C1 segment of cervical spinal cord (tissue), 14 donors: ENCODE measurements at places on chromosomes 1 and 21.

- no peak for DNase-seq
Measured at GRCh38 chr1:9133870-9134585, 5.1 kb upstream of the GPR157 start.

DNA sequence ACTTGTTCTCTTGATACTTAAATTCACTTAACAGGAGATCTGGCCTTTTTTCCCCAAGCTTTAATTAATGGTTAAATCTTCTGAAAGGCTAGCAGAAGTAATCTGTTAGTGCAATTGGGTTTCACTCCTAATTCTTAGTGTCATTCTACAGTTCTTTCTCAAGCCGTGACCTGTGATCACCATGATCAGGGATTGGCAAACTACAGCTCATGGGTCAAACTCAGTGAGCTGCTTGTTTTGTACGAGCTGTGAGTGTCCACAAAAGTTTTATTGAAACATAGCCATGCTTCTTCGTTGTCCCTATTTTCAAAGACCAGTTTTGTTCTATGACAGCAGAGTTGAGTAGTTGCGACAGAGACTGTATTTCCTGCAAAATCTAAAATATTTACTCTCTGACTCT lies 109.4 kb upstream of the KCNJ15 start:
- no peak for DNase-seq

DNA sequence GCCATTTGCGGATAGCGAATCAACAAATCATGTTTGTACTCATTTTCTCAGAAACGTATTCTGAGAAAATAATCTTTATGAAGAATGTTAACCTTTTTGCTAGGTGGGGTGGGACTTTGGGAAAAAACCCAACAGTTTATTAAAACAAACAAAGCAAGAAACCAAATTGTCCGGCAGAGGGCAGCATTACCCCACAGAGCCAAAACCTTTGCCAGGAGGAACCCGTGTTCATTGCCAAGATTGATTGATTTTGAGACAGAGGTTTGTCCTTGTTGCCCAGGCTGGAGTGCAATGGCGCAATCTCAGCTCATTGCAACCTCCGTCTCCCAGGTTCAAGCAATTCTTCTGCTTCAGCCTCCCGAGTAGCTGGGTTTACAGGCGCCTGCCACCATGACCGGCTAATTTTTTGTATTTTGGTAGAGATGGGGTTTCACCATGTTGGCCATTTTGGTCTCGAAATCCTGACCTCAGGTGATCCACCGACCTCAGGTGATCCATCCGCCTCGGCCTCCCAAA lies 70.8 kb upstream of the RHOU start:
- peak; percentile 67 for DNase-seq

GRCh38 chr1:225257081-225257480 lies 170.8 kb downstream of the LBR start:
- no peak for DNase-seq

GRCh38 chr1:215911406-215911968 lies 344.4 kb downstream of the KCTD3 start:
- no peak for DNase-seq

DNA sequence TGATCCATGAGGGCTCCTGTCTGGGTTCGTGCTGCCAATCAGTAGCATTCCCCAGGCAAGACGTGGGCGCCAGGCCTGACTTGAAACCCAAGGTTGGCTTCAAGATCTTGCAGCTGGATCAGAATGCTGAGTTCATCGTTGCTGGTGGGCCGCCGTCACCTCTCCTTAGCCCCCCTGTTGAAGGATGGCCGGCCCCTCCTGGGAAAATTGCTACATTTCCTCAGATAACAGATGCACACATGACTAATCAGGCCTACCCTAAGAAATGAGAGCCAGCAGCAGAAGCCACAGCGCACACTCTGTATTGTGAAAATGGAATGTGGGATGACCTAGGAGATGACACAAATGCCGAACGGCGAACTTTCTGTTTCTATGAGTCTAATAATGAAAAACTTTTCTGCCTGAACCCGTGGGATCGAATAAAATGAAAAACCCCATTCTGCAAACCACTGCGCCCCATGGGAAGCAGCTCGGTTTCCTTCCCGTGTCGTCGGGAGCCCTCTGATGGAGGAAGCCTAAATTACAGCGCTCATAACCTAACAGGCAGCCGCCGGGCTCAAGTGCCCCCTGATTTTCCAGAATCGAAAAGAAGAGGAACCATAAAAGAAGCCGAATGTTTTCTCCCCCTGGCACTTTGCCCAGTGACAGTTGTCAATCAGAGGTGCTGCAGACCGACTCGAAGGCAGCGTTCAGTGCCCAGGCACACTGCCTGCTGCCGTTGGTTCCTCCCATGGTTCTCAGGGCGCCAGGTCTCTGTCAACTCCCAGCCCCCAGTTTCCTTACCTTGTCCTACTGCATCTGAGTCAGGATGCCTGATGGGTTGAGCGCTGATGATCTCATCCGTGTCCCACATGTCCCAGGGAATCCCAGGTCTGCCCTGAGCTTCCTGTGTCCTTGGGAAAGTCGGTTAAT lies 38.2 kb upstream of the H6PD start:
- DNase-seq = no peak

DNA sequence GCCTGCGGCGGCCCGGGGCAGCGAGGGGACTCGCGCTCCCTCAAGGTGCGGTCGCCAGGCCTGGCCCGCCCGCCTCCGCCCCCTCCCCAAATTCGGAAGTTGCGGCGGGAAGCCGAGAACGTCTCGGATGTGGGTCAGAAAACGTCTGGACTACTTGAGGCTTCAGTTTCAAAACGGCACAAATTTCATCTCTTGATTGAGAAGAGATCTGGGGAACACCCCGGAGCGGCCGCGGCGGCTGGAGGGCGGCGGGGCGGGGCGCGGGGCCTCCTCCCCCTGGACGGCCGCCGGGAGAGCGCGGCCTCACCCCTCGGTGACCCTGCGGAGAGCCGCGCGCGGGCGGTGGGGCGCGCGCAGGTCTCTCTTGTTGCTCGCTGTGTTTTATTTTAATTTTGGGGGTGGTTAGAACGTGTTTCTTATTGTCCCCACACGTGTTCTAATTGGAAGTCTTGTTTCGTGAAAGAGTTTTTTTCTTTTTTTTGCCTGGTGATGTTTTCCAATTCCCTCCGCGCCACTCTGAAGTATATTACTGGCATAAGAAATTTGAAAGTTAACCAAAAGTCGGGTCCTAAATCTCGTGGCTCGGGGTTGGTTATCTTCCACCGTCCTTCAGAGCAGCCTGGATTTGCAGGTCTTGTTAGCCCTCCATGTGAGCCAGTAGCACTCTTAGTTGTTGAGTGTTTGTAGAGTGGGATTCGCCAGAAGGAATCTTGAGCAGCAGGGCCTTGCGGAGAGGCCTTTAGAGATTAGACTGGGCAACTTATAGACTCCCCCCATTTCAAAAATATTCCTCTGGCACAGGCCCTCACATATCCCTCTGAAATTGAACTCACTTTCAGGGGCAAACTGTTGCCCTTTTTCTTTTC lies 749 bp downstream of the PCBP3 start:
- no peak for DNase-seq

DNA sequence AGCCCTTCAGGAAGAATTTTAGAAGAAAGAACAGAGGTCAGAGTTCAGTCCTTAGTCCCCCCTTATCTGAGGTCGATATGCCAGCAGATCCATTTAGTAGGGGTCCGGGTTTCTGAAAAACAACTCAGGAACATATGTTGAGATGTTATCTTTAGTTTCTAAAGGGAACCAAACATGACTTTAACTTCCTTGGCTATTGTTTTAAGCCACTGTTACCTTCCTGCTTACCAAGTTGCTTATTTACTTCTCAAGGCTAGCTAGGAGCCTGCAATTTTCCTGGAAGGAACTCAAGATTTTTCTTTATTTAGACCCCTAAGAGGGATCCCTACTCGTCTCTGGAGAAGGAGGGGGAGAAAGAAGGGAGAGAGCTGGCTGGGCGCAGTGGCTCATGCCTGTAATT lies 54.3 kb downstream of the KCNC4 start:
- no peak for DNase-seq

DNA sequence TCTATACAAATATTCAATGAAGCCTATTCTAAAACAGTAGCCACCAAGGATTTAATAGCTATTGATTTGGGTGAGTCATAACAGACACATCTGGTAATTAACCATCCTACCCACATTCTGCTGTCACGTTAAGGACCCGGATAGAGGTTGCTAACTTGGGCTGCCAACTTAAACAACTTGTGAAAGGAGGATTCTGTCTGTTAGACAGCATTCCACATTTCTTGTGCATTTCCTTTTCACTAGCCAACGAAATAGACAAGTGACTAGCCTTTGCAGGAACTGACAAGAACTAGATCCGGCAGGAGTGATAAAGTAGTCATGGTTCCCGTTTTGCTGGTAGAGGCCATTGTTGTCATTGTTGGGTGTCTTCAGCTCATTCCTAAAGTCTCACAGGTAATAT lies 9.5 kb downstream of the DSCAM start:
- DNase-seq = no peak

DNA sequence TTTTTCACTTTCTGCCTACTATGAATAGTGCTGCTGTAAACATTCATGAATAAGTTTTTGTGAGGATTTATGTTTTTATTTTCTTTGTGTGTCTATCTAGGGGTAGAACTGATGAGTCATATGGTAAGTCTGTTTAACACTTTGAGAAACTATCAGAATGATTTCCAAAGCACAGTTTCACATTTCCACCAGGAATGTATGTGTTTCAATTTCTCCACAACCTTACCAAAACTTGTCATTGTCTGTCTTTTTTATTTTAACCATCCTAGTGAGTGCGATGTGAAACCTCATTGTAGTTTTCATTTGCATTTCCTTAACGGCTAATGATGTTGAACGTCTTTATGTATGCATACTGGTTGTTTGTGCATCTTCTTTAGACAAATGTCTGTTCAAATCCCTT lies 23.5 kb downstream of the RNASEL start:
- no peak for DNase-seq

DNA sequence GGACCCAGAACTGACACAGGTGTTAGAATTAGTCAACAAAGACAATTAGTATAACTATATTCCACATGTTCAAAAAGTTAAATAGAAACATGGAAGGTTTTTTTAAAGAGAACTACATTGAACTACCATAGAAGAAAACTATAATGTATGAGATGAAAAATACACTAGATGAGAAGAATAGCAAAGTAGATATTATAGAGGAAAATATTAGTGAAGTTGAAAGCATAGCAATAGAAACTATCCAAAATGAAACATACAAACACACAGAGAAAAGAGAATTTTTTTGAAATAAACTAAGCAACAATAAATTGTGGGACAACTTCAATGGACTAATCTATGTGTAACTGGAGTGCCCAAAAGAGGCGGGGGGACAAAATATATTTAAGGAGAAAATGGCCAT lies 8.0 kb upstream of the HEATR1 start:
- no peak for DNase-seq

GRCh38 chr1:169127305-169127704 lies 20.8 kb downstream of the ATP1B1 start:
- no peak for DNase-seq

DNA sequence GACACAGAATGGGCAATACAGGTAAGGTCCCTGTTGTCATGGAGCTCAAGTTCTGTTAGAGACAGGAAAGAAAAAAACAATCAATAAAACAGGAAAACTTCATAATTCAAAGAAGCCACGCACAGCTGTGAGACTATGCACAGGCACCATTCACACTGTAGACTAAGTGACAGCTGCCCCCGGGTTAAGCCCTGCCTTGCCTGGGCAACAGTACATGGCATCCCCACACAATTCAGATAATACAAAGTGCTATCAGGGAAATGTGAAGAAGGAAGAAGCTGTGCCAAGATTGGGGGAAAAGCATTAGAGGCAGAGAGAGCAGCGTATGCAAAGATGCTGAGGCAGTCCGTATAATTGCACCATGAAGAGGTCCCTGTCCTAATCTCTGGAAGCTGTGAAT lies 9.0 kb upstream of the KCNE2 start:
- DNase-seq = no peak

- no peak for DNase-seq
Measured at GRCh38 chr1:78322928-78323680, 167.7 kb upstream of the PTGFR start.

GRCh38 chr1:2533365-2533764 lies 3.3 kb upstream of the HES5 start:
- no peak for DNase-seq

GRCh38 chr1:209265301-209265700 lies 318.2 kb upstream of the CAMK1G start:
- DNase-seq = no peak

- no peak for DNase-seq
Measured at GRCh38 chr1:106022312-106022902, 1034.1 kb upstream of the PRMT6 start.

DNA sequence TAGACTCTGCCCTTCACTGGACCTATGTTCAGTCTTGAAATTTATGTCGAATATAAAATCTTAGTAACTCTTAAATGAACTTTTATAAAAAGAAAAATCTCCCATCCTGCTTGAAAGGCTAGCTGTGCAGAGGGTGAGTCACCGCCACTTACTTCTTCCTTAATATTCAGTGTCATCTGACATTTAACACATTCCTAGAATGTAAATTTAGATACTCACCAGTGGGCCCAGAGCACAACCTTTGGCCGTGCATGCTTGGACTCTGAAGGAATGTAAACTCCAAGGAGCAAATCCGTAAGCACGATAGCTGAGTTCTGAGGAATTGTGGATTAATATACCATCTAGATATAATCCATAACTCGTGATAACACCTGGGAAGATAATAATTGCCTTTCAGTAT lies 403.3 kb downstream of the KCTD3 start:
- no peak for DNase-seq
